ENCODE measurements at places on chromosomes 12 and 14.

DNA sequence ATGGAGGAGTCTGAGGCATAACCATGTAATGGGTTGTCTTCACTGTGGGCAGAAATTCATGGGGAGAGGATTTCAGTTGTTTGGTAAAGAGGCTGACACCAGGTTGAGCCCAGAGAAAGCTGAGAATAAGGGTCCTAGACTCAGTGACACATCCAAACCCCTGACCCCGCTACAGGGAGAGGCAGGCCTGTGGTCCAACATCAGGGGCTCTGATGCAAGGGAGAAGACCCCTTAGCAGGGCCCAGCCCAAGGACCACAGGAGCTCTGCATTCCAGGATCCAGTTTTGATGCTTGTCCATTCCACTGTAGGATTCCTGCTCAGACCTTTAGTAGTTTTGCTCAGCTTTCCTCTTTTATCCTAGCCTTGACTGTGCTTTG, 15.5 kb downstream of the GPR68 start:
- DNase-seq: no peak

DNA sequence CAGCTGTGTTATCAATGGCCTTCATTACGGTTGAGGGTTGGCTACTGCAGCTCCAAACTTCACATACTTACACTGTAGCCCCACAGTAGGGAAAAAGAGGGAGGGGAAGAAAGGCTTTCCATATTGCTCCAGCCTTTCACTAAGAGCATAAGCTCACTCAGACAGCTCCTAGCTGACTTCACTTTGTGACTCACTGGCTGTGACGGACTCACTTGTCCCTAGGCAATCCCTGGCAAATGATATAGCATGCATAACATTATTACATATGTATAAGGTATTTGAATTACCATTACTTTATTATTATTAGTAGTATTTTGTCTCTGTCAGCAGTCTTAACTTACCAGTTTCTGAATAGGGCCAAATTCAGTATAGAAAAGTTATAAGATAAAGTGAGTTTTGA, 350.7 kb downstream of the RMST start:
- DNase-seq: no peak

DNA sequence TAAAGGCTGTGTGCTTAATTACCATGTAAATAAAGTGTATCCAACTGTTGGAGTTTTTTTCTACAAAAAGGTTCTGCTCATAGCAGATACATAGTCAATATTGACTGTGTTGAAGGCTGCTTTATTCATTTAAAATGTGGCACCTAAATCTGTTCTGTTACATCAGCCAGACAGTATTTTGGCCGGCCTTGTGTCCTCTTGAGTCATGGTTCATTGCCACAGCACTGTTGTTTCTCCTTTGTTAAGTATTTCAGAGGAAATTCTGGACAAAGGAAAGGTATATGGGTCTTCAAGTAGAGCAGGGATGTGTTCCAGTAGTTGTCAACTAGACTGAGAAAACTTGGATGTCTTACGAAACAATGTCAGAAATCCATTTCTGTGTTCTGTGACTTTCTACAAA, 95.5 kb downstream of the SLC38A6 start:
- DNase-seq: no peak

GRCh38 chr14:106691601-106692291, 1165.4 kb downstream of the TMEM121 start:
- no peak for DNase-seq

DNA sequence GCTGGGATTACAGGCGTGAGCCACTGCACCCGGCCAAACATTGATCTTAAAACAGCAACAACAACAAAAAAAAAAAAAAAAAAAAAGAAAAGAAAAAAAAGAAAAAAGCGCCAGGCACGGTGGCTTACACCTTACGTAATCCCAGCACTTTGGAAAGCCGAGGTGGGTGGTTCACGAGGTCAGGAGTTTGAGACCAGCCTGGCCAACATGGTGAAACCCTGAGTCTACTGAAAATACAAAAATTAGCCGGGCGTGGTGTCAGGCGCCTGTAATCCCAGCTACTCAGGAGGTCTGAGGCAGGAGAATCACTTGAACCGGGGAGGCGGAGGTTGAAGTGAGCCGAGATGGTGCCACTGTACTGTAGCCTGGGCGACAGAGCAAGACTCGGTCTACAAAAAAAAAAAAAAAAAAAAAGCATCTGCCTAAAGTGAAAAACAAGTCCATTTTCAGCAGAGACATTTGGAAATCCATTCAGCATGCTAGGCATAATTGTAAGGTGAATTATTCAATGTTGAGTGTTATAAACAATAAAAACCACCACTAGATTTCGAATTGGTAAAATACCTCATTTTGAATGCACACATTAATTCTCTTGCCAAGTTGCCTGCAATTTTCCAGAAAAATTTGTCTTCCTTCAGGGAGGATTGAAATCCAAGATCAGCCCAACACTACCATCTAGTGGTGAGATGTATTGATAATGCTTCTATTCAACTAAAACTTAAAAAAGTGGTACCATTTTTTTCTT, 8.0 kb upstream of the CERS5 start:
- DNase-seq: no peak
